NCI-H446 (cell line): ENCODE measurements at places on chromosomes 6 and 20.

DNA sequence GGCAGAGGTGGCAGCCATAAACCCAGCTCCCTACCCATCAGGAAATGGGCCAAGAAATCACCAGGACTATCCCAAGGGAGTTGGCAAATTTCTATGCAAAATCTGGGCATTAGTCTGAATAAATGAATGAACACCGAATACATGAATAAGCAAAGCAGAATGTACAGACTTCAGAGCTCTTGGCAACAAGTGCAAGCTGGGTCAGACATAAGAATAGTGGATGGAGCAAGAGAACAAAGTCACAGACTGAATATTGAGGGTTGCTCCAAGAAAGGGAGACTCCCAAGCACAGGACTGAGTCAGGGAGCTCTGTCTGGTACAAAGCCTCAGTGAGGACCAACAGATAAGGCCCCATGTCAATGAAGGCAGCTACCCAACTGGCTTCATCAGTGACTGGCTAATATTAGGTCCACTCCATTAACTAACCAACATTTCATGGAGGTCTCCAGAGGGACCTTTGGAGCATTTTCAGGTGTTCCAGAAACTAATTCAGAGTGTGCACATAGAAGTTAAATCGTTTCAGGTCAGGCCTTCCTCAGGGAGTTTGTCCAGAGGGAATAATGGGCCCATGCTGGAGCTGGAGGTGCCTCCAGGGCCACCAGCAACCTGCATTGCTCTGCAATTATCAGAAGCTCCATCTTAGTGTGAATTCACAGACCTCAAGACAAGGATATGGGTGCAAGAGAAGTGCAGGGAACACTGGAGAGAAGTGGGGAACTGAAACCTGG lies 191.5 kb upstream of the RALGAPA2 start:
- no peak for DNase-seq

GRCh38 chr6:89745096-89745495 lies 74.5 kb downstream of the MDN1 start:
- DNase-seq: no peak

DNA sequence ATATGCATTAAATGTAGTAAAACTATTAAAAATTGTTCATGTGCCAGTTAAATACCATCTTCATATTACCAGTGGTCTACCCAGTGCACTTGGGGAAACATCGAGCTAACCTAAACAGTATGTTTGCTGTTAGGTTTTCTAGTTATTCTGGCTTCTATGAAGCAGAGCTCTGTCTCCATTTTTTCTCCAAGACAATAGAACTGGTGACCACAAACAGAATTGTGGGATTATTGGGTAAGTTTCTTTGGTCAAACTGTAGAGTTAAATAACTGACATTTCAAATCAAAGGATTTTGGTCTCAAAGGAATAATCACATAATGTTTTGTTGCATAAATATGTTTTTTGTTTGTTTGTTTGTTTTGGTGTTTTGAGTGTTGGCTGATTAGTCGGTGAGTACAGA lies 40.5 kb upstream of the EDN3 start:
- no peak for DNase-seq

DNA sequence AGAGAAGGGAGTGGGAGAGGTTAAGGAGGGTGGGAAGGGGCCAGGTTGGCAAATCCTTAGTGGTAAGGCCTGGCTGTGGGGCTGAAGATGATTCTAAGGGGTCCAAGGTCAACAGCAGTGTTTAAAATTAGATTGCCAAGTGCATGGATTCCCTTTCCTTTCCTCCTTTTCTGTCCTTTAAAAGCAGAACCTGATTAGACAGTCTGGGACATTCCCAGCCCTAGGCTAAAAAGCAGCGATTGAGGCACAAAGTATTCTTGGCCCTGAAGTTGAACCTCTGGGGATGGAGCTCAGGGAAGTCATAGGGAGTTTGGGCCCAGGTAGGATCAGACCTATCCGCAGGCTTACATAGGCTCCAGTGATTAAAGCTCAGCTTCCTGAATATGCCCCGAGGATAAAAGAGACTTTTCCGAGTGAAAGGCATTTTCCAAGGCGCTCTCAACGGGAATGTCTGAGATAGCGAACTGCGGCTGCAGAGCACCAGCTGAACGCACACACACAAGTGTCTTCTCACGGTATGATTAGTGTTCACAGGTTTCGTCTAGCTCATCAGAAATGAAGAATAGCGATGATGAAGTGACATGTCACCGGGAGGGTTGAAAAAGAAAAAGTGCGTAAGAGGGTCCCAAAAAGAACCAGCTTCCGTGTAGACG lies 787 bp upstream of the CARMIL1 start:
- no peak for DNase-seq

- no peak for DNase-seq
Measured at GRCh38 chr6:156250593-156250992, 526.6 kb upstream of the ARID1B start.

GRCh38 chr20:15333170-15333569 lies 995.8 kb upstream of the FLRT3 start:
- DNase-seq: no peak

DNA sequence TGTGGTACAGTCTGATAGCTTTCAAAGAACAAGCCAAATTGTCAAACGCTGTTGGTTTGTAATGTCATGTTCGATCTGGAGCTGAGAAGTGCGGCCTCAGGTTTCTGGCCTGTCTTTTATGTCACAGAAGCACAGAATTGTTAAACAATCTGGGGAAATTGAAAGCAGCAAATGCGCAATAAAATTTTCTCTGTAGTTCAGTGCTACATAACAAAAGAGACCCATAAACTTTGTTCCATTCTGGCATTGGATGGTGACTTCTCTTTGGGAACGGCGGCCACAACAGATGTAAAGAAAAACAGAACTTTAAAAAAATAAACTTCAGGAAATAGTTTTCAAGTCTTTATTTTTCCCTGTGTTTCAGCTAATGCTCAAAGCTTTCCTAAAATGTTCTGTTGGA lies 106.9 kb downstream of the PRL start:
- DNase-seq: no peak

DNA sequence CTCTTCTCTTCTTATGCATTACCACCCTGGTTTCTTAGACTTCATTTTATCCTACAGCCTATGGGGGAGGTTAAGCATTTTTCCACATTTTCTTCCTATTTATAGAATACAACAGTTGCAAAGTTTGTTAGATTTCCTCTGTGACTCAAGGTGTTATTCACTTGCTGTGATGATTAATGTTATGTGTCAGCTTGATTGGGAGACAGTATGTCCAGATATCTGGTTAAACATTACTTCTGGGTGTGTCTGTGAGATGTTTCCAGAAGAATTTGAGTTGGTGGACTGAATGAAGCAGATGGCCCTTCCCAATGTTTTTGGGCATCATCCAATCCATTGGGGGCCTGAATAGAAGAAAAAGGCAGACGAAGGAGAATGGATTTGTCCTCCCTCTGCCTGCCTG lies 131.3 kb downstream of the C6orf118 start:
- DNase-seq: no peak

DNA sequence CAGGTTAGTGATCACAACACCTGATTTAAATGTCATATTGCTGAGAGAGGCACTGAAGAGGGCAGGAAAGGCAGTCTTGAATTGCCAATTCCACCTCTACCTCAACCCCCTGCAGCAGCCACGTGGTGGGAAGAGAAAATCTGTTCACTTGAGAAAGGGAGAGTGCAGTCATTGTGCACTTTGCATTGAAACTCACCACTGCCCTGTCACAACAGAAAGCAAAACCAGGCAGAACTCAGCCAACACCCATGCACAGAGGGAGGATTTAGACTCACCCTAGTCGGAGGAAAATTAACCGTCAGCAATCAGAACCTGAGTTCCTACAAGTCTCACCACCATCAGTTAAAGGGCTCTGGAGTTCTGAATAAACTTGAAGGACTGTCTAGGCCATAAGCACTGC lies 1040.2 kb downstream of the HACE1 start:
- no peak for DNase-seq

DNA sequence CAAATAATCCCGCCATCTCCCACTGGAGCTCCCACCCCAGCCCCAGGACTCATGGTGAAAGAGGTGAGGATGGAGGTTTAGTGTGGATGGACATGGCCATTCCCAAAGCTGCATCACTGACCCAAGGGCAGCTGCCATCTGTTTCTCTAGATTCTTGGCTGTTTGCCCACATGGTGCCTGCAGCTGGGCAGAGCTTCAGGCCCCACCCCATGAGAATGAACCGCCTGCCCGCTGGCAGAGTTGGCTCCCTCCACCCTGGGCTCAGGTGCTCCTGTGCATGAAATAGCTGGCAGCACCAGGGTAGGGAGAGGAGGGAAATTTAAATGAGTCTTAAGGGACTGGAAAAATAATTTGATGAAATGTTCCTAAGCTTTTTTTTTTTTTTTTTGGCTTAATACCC lies 17.4 kb downstream of the SCML4 start:
- no peak for DNase-seq

DNA sequence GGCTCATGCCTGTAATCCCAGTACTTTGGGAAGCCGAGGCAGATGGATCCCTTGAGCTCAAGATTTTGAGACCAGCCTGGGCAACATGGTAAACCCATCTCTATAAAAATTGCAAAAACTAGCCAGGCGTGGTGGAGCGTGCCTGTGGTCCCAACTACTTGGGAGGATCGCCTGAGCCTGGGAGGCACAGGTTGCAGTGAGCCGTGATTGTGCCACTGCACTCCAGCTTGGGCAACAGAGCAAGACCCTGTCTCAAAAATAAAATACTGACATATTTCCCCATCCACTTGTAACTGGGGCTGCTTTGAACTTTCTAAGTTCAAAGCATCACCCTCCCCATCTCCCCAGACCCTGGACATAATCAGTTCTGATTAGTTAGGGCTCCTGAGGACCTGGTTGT lies 7.2 kb upstream of the MMP9 start:
- DNase-seq: no peak

GRCh38 chr6:37289931-37290330 lies 32.0 kb upstream of the TMEM217 start:
- DNase-seq: no peak

GRCh38 chr20:45088247-45088646 lies 12.7 kb downstream of the KCNS1 start:
- DNase-seq: peak; percentile 60

DNA sequence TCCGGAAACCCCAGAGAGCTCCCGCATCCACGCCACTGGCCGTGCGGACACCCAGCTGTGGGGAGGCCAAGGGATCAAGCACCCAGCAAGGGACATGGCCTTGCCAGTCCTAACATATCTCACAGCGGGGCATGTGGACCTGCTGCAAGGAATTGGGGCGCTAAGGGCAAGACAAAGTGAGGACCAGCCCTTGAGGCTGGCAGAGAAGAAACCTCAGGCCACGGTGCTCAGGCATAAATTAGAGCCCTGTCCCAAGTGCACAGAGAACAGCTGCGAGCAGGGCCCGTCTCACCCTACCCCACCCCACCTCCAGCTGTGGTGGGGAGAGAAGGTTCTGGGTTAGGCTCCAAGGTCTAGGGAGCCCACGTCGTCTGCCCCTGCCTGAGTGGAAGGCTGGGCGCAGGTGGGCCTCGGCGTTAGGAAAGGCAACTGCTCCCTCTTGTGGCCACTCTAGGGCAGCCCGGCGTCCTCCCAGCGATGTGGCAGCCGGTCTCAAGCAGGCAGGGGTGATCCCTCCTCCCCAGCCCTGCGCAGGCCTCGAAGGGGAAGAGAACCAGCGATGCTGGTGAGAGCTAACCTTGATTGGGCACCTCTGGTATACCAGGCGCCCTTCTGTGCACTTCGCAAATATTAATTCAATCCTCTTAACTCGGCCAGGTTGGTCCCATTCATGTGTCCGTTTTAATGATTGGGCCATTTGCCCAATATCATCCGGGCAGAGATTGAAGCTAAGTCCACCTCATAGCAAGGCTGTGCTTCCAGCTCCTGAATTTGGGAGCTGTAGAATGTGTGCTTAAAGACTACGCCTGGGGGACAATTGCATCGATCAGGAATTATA lies 235.8 kb downstream of the NFATC2 start:
- peak; percentile 80 for DNase-seq

DNA sequence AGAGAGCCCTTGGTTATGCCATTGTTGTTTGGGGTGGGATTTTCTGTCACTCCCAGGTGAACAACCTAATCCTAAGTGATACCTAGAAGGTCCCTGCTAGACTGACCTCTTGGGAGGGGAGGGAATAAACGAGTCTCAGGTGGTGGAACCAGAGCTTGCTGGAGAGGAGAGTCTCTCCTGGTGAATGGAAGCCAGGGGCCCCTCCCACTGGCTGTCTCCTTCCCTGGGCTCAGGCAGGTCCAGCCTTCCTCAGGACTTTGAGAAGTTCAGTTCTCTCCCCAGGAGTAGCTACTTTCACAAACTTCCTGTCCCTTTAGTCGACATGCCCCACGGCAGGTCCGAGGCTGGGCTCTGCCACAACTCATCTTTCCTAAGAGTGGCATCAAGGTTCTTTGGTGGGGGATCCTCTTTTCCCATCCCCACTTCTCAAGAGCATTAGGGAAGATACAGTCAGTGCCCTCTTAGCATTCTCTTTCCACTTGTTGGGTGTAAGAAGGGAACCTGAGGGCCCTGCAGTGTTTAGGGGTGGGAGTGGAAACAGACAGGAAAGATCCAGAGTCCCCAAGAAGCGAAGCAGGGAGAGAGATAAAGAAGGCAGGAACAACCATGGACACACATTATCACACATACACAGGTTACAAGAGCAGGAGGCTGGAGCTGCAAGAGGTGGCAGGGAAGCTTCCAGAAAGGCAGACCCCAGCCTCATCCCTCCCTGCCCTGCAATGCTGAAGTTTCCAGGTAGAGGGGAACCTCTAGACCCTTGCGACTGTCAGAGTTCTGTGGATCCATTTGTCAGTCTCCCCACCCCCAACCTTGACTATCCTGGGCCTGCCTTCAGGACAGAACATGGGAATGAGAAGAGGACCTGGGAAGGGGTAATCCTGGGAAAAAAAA lies 900 bp upstream of the GLP1R start:
- DNase-seq: no peak

DNA sequence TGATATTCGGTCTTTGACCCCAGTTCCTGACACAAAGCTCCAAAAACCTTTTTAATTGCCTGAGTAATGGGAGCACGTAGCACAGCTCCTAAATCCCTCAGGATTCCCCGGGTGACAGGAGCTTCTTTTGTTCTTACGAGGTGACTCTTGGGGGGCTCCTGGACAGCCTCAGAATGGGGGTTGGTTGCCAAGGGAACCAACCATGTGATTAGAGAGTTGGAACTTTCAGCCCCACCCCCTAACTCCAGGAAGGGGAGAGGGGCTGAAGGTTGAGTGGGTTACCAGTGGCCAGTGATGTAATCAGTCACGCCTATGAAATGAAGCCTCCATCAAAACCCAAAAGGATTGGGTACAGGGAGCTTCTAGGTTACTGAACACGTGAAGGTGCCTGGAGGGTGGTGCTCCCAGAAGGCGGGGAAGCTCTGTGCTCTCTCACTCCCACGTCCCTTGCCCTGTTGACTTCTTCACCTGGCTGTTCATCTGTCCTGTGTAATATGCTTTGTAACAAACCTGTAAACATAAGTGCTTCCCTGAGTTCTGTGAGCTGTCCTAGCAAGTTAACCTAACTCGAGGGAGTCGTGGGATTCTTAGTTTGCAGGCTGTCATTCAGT lies 89.5 kb downstream of the CHMP4B start:
- no peak for DNase-seq
